ENCODE measurements at places on chromosomes 1 and 21. TPM values are rescaled to one million over a fixed set of nuclear protein-coding genes. Genes with fewer than 3 reads are reported as not detected.

GRCh38 chr21:37443683-37444082 lies 77.1 kb downstream of the DYRK1A start:
- no peak overlapping the region for H3K27ac ChIP-seq
- no peak for DNase-seq
- no peaks in the 10 kb centered on the region for H3K36me3 ChIP-seq
- no peak overlapping the region for H3K4me3 ChIP-seq

DNA sequence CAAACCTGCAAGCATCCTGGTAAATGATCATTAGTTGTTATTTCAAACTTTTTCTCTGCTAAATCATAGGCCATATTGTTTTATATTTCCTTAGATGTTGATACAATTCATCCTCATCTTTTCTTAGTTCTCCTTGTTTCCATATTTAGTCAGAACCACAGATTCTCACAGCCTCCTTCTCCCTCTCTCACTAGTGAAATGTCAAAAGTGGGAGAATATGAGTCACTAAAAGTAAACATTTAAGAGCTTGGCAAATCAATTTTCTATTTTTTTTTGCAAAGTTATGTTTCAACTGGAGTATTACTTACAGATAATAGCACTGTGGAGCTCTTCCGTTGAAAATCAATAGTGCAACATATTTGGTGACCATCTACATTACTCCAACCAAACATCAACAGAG lies 308.8 kb downstream of the COL11A1 start:
- H3K36me3 ChIP-seq: no peaks in the 10 kb centered on the region
- H3K27ac ChIP-seq: no peak overlapping the region
- H3K27me3 ChIP-seq: no peaks in the 10 kb centered on the region
- no peaks in the 10 kb centered on the region for H3K4me1 ChIP-seq

DNA sequence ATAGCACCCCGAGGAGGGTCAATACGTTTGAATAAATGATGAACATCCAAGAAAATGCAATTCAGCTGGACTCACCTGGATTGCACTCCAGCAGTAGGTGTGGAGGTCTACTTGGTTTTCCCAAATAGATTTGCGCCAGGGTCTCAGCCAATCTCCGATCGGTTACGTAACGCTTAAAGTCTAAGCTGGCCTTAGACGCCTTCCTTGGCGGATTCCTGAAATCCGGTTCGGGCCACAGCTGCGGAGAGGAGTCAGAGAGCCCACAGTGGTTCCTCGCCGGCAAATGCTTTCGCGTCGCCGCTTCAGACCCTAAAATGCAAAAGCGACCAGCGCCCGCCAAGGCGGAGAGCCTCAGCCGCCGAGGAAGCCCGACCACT lies 322 bp downstream of the TFB2M start:
- H3K4me3 ChIP-seq: peak overlapping the region; percentile 90
- H3K27ac ChIP-seq: peak overlapping the region; percentile 67
- no peaks in the 10 kb centered on the region for H3K27me3 ChIP-seq
- peaks cover 19% of the 10 kb centered on the region for H3K4me1 ChIP-seq

DNA sequence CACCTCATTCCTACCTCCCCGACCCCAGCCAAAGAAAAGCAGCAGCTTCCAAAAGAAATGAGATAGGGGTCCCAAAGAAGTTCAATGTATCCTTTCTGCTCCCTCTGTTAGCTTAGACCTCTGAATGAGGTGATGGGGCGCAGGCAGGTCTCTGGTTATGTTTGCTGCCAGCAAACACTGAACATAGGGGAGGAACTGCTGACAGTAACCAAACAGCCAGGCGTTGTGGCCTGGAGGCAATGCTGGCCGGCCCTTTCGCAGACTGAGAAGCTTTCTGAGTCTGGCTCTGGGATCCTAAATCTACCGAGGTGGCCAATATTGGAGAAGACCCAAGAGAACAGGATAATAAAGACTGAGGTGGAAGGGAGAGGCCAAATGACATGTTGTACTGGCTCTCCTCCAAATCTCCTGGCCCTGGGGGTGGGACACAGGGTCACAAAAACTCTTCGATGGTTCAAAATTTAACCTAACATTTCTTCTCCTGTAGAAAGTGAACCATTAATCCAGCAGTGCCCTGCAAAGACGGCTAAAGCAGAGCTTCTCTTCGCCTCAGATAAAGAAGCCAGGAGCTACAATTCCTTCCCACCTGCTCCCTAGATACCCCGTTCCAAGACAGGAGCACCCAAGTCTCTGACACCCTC lies 19.6 kb downstream of the SSR2 start:
- H3K4me1 ChIP-seq: peaks cover 51% of the 10 kb centered on the region
- DNase-seq: no peak
- no peaks in the 10 kb centered on the region for H3K27me3 ChIP-seq
- H3K36me3 ChIP-seq: no peaks in the 10 kb centered on the region
- H3K27ac ChIP-seq: peak overlapping the region; percentile 81
- no peak overlapping the region for H3K4me3 ChIP-seq

- no peaks in the 10 kb centered on the region for H3K4me1 ChIP-seq
- no peak overlapping the region for H3K4me3 ChIP-seq
- no peaks in the 10 kb centered on the region for H3K27me3 ChIP-seq
- H3K36me3 ChIP-seq: no peaks in the 10 kb centered on the region
- DNase-seq: no peak
Measured at GRCh38 chr21:23725576-23725975, 1881.7 kb downstream of the MRPL39 start.

DNA sequence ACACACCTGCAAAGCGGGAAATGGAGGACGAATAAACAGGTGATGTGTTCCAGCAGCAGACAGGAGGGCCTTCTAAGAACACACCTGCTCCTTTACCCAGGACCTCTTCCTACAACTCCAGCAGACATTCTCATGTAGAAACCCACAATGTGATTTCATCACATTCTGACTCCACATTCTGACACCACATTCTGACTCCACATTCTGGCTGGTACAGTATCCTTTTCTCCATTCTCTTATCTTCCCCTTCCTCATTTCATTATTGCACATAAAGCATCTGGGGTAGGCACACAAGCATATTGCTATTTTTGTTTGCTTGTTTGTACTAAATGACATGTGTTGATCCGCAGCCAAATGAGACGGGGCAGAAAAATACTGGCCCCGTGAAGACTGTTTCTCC lies 3.6 kb upstream of the ZNF124 start:
- no peaks in the 10 kb centered on the region for H3K4me1 ChIP-seq
- no peaks in the 10 kb centered on the region for H3K27me3 ChIP-seq
- H3K27ac ChIP-seq: no peak overlapping the region

DNA sequence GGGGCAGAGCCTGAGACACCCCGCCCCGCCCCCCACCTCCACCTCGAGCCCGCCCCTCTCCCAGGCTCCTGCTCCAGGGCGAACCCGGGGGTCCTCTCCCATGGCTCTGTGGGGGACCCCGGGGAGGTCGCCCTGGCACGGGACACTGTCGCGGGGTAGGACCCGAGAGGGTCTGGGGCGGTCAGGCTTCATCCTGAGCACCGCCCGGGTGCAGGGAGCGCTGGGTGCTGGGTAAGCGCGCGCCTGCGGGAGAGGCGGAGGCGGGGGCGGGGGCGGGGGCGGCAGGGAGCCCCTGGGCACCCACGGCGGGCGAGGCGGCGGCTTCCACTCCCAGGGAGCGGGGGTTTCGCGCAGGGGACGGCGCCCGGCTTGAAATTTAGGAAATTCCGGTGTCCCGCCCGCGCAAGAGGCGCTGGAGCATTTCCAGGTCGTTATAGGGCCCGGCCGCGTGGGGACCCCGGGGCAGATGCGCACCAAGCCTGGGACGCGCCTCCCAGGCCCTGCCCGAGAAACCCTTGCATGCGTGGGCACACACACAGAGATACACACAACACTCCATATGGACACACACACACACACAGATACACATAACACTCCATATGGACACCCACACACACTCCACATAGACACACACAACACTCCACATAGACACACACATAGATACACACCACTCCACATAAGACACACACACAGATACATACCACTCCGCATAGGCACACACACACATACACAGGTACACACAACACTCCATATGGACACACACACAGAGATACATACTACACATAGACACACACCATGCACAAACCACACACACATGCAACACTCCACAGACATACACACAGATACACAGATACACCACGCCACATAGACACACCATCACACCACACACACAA lies 48.7 kb upstream of the SLC19A1 start:
- no peaks in the 10 kb centered on the region for H3K36me3 ChIP-seq
- peaks cover 27% of the 10 kb centered on the region for H3K27me3 ChIP-seq
- DNase-seq: peak; percentile 6
- no peaks in the 10 kb centered on the region for H3K4me1 ChIP-seq
- no peak overlapping the region for H3K4me3 ChIP-seq

- H3K4me1 ChIP-seq: no peaks in the 10 kb centered on the region
- H3K27me3 ChIP-seq: no peaks in the 10 kb centered on the region
- H3K4me3 ChIP-seq: no peak overlapping the region
- no peak for DNase-seq
Measured at GRCh38 chr1:199113265-199113869, 474.5 kb downstream of the PTPRC start.

DNA sequence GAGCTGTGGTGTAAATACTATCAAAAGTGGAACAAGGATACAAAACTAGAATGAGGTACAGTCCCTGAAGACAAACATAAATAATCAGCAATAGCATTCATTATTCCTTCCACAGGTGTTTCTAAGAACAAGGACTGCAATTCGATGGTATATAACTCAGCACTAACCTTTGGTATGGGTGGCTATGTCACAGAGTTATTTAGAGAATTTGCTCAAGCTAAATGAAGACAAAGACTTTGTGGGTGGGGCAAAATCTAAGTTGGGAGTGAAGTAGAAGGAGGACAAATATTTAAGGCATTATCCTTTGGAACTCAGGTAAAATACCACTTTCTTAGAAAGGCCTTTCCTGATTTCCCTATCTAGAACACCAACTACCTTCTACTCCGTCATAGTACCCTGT lies 51.5 kb upstream of the CNN3 start:
- peaks cover 13% of the 10 kb centered on the region for H3K4me1 ChIP-seq
- no peaks in the 10 kb centered on the region for H3K36me3 ChIP-seq
- H3K27ac ChIP-seq: no peak overlapping the region
- no peak overlapping the region for H3K4me3 ChIP-seq

GRCh38 chr21:35106246-35106835 lies 57.2 kb upstream of the RUNX1 start:
- no peaks in the 10 kb centered on the region for H3K36me3 ChIP-seq
- no peaks in the 10 kb centered on the region for H3K27me3 ChIP-seq
- H3K4me1 ChIP-seq: no peaks in the 10 kb centered on the region
- DNase-seq: no peak
- no peak overlapping the region for H3K27ac ChIP-seq
- H3K4me3 ChIP-seq: no peak overlapping the region

DNA sequence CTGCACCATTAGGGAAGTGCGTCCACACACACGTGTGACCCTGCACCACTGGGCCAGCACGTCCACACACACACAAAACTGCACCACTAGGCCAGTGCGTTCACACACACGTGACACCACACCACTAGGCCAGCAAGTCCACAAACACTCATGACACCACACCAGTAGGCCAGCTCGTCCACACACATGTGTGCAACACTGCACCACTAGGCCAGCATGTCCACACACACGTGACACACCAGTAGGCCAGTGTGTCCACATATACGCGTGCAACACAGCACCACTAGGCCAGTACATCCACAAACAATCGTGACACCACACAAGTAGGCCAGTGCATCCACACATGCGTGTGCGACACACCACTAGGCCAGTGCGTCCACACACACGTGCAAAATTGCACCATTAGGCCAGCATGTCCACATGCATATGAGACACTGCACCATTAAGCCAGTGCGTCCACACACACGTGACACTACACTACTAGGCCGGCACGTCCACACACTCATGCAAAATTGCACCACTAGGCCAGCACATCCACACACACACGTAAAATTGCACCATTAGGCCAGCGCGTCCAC lies 235.0 kb downstream of the SLC45A1 start:
- no peaks in the 10 kb centered on the region for H3K4me1 ChIP-seq
- no peak for DNase-seq
- no peaks in the 10 kb centered on the region for H3K36me3 ChIP-seq
- H3K4me3 ChIP-seq: no peak overlapping the region
- H3K27ac ChIP-seq: no peak overlapping the region

DNA sequence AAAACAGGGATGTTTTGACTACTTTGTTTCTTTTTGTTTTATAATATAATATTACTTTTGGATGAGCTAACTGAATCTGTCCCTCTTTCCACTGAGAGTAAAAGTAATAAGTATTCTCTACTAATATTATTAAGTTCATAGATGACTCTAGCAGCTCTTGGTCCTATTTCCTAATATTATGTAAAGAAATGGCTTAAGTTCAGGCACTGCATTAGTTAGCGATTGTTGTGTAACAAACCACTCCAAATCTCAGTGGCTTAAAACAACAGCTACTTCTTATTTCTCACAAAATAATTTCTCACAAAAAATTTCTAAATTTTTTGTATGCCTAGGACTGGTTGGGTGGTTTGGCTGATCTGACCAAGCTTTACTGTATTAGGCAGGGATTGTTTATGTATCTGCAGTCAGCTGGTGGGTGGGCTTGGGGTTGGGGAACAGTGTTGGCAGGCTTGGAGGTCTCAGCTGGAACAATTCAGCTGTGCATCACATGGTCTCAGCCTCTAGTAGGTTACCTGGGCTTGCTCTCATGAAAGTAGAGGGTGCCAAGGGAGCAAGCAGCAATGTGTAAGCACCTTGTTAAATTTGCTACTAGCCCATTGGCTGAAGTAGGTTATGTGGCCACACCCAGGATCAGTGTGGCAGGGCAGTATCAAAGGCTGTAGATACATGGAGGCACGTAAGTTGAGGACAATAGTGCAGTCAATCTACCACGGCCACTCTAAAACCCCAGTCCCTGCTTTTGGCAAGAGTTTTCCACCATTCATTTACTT lies 8.8 kb upstream of the CCT8 start:
- H3K4me1 ChIP-seq: no peaks in the 10 kb centered on the region
- H3K36me3 ChIP-seq: no peaks in the 10 kb centered on the region
- H3K4me3 ChIP-seq: no peak overlapping the region

- no peaks in the 10 kb centered on the region for H3K4me1 ChIP-seq
- H3K27me3 ChIP-seq: no peaks in the 10 kb centered on the region
- H3K27ac ChIP-seq: no peak overlapping the region
- DNase-seq: no peak
- H3K36me3 ChIP-seq: no peaks in the 10 kb centered on the region
- H3K4me3 ChIP-seq: no peak overlapping the region
Measured at GRCh38 chr1:155598842-155599331, 11.1 kb upstream of the MSTO1 start.

Gene BSND
- total RNA-seq: 0.09 TPM

Gene DIO1
- total RNA-seq: not detected

Gene OR2T2
- not detected for total RNA-seq

Gene PLA2G2F
- 0.20 TPM for total RNA-seq

Gene FMO2
- total RNA-seq: not detected

Gene ARMH1
- 16.9 TPM for total RNA-seq

Gene CACNA1S
- not detected for total RNA-seq
